ENCODE measurements at places on chromosomes 13 and 19.

- no peak for DNase-seq
These were observed 113.6 kb downstream of the RNF17 start for GRCh38 chr13:24877531-24877930.

DNA sequence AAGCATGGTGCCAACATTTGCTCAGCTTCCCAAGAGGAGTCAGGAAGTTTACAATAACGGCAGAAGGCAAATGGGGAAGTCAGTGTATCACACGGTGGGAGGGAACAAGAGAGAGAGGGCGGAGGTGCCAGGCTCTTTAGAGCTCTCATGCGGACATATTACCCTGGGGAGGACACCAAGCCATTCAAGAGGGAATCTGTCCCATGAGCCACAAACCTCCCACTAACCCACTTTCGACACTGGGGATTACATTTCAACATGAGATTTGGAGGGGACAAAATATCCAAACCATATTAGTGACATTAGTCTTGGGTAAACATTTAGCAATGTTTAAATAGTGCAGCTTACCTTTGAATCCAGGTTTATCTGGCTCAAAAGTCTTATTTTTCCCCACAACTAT, 69.9 kb downstream of the SLAIN1 start:
- DNase-seq = no peak

- DNase-seq = no peak
These were observed 139.4 kb downstream of the FREM2 start for GRCh38 chr13:38826182-38826813.

DNA sequence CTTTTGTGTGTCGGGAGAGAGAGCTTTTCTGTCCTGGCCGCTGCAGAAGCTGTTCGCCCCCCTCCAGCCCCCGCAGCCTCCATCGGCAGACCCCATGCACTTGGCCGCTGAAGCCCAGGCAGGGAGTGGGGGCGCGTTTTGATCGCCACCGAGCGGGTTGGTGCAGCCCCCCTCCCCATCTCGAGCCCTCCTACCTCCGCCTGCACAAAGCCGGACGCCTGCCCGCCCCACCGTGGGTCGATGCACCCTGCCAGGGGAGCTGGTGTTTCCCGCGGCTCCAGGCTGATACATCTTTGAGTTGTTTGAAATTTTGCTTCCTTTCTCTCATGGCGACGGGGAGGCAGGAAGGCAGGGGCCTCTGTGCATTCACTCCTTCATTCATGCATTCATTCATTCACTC, 16.4 kb upstream of the ONECUT3 start:
- DNase-seq = no peak

DNA sequence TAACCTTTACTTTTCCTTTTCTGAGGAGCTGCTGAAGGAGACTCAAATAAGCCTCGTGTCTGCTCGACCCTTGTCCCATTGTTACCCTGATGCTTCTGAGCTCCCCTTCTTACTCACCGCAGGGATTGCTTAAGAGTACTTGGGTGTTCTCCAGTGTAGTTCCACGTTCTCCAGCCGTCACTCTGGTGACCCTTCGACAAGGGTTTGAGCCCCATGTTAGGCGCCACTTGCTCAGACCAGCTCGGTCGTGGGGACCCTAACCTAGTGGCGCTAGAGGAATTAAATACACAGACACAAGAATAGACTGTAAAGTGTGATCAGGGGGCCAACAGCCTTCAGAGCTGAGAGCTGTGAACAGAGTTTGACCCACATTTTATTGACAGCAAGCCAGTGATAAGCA, 10.3 kb downstream of the ZNF480 start:
- no peak for DNase-seq

GRCh38 chr13:59259165-59260000, 904.3 kb downstream of the DIAPH3 start:
- DNase-seq = no peak

Measured in central memory CD4-positive, alpha-beta T cell (primary cell).